ENCODE measurements at places on chromosomes 4 and X.

- no peak for DNase-seq
Measured at GRCh38 chr4:138063581-138063980, 178.6 kb downstream of the SLC7A11 start.

DNA sequence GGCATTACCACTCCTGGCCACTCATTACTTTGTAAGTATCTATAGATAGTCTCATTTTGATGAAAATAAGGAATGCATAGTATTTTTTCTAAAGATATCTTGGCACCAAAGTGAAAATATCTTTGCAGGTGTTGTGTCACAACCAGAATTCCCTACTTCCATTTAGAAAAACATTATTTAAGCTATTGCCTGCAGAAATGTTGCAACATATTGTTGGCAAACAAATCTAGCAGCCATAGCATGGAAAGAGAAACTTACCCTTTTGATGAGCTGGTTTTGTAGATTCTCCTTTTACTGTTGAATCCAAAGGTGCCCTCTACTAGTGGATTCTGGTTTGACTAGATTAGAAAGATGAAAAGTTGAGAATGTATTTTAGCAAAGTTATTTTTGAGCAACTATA is 138.8 kb downstream of the AREG start:
- DNase-seq: no peak

DNA sequence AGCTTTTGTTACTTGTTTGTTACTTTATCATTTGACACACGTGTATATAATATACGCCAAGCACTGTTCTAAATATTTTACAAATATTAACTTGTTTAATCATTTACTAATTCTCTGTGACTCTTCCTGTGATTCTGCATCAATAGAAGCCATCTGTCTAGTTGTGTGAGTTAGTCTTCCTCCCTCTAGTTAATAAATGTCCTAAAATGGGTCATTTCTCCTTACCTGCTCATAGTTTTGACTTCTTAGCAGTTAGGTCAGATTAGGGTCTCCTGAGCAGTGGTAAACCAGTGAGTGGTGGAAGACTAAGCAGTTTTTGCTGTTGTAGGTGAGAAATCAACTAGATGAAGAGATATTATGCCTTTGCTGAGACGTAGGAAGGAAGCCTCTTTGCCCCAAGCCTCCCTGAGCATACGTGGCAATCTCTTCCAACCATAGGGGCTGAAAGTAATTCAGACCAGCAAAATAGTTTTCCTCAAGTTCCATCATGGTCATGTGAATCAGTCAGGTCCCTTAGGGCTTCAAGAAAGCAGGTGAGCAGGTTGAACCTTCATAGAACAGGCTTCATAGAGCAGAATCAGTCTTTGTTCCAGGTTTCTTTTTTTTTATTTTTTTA is 38.7 kb upstream of the THOC2 start:
- no peak for DNase-seq

DNA sequence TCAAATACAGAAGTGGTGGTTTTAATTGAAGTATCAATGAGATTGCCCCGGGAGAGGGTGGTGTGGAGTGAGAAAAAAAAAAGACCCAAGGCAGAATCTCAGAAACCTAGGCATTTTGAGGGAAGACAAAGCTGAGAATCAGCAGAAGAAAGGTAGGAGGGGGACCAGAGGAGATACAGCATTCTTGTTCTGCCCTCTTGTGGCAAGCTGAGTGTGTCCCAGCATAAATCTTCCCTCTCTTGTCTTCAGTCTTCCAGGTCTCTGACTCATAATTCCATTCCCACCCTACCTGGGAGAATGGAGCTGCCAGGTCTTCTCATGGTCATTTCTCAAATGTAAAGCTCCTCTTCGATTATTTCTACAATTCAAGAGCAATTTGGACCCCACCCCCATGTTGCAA is 32.7 kb upstream of the MAGED1 start:
- DNase-seq: no peak

DNA sequence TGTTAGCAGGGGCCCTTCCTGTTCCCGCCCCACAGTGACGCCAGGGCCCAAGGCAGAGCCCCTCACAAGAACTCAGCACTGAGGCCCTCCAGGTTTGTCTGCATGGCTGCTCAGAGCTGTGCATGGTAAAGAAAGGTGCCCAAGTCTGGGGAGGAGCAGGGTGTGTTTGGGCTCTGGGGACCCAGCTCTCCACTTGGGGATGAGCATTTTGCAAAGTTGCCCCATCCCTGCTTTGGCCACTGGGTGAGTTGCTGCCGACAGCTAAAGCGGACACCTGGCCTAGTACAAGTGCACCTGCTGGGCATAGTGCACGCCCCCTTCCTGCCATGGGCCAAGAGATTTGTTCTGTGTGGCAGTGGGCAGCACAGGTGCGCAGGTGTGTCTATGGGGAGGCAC is 2.0 kb upstream of the MXD4 start:
- no peak for DNase-seq

GRCh38 chr4:3374667-3375066 is 67.1 kb upstream of the HGFAC start:
- no peak for DNase-seq

DNA sequence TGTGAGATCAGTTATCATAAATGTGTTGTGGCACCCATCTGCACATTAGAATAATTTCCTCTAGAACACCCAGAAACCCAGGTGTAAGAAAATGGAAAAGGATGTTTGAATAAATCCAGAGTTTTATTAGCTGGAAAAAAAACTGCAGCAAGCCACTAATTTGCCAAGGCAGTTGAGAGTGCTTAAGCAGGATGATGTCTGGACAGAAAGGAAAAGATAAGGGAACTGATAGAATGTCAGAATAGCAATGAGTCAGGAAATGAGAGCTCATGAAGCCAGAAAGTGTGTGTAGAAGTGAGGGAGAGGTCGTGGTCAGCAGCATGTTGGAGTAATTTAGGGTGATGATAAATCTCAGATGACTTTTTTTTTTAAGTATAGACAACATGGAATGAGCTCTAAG is 15.2 kb upstream of the NEUROG2 start:
- no peak for DNase-seq

GRCh38 chr4:30245140-30245539 is 475.0 kb upstream of the PCDH7 start:
- DNase-seq: no peak

- no peak for DNase-seq
Measured at GRCh38 chr4:18815779-18816173, 794.2 kb upstream of the LCORL start.

DNA sequence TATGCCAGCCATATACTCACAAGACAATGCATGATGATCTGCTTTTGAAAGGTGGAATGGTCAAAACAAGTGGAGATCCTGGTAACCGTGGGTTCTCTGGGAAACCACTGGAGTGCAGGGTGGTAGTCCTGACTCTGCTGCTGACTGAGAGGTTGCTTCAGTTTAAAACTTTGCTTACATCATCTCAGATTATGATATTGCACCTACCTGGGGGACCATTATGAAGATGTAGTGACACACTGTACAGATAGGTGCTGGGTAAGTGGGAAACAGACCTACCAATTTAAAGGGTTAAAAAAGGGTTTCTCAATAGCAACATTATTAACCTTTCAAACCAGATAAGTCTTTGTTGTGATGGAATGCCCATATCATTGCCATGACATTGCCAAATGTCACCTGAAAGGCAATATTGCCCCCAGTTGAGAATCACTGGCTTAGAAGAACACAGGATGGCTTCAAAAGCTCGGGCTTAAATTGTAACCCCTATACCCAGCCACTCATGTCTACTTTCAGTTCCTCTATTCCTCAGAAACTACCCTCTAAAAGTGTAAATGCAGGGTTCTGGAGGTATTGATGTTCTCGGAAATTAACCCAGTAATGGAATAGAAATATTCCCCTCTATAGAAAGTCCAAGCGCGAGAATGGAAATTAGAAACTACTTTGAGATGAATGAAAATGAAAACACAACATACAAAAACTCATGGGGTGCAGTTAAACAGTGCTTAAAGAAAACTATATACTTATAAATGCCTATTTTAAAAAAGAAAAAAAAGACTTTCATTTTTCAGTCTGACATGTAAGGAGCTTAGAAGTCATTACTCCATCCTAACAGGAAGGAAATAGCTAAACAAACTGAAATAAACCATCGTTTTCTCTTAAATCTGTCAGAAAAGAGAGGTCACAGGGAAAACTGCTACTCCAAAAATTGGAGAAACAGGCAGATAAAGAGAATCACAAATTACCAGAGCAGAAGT is 65.8 kb downstream of the ARHGEF6 start:
- DNase-seq: no peak

DNA sequence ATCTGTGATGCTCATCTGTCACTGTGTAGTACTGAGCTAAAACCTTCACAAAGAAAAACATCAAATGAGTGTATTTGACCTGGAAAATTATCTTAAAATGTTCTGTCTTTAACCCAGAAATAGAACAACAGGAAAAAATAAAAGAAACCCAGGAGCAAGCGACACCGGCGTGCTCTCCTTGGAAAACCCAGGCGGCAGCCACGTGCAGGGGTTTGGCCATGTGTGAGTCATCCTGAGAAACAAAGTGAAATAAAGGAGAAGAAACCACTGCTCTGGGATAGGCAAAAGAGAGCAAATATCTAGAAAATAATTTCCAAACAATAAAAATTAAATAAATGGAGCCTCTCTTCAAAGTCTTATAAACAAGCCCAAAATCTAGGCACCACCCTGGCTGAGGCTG is 20.0 kb upstream of the TMEM128 start:
- no peak for DNase-seq

DNA sequence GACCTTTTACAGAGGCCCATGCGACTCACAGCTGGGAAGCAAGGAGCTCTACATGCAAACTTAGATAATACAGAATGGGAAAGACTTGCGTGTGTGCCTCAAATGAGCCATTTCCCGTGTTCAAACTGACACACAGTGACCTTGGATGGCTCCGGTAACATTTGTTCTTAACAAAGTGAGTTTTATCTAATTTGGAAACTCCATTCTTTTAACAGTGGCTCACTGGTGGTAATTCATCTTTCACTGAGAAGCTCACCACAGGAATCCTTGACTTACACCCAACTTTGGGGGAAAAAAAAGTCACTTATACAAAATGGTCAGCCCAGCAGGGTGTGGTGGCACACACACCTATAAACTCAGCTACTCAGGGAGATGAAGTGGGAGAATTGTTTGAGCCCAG is 190.6 kb downstream of the LDB2 start:
- no peak for DNase-seq

- DNase-seq: no peak
Measured at GRCh38 chr4:183287677-183288076, 32.4 kb downstream of the CLDN22 start.

- no peak for DNase-seq
Measured at GRCh38 chrX:114272096-114272686, 311.7 kb upstream of the HTR2C start.

GRCh38 chr4:4852591-4853362 is 6.7 kb upstream of the MSX1 start:
- no peak for DNase-seq

DNA sequence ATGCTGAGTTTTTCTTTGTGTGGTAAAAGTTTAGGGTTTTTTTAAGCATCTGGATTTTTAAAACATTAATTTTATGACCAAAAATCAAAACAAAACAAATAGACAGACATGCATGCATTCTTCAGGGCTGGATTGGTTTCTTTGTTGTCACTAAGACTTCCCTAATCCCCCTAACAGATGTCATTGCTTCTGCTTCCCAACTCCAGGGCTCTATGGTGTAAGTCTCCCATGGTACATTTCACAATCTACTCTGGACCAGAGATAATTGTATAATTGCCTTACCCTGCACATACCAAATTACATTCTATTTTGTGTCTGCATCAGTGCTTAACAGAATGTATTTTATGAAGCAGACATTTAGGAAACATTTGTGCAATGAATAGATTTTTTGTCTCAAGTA is 529.1 kb upstream of the SMIM31 start:
- DNase-seq: no peak

DNA sequence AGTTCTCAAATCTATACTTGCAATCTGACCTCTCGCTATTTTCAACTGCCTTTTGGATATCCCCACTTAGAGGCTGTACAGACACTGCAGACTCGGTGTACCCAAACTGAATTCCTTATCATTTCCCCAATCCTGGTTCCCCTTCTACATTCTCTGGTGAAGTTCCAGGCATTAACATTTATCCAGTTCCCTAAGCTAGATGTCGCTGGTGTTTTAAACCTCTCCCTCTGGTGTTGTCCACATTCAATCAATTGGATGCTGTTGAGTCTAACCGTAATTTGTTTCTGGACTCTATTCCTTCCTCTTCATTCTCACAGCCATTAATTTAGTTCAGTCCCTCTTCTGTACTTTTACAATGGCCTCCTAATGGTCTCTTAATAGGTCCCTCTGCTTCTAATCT is 7.2 kb upstream of the STK26 start:
- no peak for DNase-seq

GRCh38 chrX:118855681-118856310 is 32.2 kb downstream of the ZCCHC12 start:
- no peak for DNase-seq

- no peak for DNase-seq
Measured at GRCh38 chrX:151030845-151031244, 47.7 kb downstream of the HMGB3 start.

GRCh38 chr4:61202638-61203435 is 2.7 kb downstream of the ADGRL3 start:
- DNase-seq: no peak

DNA sequence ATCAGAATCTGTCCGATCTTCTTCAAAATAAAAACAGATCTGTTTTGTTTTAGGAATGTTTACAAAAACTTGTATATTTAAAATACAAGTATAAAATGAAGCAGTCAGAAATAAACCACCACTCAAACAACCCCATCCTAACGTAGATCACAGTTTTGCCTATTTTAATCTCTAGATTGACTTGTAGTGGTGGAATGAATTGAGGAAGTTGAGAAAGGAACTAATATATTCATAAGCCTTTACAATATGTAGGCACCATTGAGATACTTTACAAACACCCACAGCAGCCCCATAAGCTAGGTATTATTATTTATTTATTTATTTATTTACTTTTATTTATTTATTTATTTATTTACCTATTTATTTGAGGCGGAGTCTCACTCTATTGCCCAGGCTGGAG is 52.3 kb upstream of the KLF3 start:
- no peak for DNase-seq

DNA sequence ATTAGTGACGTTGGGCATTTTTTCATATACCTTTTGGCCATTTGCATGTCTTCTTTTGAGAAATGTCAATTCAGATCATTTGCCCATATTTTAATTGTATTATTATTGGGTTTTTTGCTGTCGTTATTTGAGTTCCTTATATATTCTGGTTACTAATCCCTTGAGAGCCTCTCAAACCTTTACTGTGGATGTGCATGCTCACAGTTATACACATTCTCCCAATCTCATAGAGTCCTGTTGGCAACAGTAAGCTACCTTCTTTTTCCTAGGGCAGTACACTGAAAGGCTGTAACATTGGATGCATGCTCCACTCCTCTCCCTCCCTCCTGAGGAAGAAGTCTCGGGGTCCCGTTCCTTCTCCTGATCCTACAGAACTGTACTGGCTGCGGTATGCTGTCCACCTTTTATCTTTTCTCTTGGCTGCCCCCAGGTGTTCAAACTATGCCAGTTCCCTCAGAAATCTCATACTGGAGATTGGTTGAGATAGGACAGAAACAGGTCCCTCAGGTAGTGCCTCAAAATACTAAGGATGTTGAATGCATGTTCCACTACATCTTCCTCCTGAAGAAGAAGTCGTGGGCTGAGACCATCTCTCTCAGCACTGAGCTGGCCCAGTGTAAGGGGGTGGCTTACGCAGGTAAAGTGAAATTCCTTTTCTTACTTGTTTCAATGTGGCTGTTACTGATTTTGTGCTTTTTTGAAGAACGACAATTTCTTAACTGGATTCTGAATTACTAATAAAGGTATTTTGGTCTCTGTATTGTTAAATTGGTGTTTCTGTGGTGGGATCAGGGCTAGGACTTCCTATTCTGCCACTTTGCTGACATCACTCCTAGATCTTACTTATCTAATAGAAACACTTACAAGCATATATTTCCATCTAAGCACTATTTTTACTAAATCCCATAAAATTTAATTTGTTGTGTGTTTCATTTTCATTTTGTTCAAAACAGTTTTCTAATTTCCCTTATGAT is 145.4 kb upstream of the HUWE1 start:
- peak; percentile 21 for DNase-seq

All from effector CD4-positive, alpha-beta T cell (primary cell).